ENCODE measurements at places on chromosomes 16 and 17.

DNA sequence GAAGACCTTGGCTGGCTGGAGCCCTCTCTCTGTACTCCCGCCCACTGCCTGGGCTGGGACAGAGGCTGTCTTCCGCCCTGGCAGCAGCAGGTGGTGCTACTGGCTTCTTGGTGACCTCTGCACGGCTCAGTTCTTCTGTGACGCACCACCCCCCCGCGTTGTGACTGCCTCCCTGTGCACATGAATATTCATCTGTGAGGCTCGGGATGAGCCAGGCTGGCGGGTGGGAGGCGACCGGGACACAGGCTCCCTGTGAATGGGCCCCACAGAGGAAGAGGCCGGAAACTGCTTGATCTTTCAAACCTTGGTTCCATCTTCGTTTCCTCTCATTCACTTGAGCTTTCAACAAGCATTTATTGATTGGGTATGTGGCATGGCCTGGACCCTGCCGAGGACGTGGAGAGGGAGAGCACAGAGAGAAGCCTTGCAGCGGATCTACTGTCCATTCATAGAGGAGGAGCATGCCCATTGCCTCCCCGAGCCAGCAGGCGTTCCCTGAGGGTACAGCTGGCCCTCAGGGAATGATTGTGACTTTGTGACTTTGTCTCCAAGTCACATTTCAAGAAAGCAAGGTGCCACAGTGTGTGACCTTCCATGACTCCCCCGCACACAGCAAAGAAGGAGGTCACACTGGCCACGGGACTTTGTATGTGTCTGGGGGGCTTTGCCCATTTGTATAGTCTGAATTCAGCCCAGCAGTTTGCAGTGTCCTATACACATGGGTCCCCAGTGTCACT, 45.0 kb downstream of the B9D1 start:
- DNase-seq = no peak

DNA sequence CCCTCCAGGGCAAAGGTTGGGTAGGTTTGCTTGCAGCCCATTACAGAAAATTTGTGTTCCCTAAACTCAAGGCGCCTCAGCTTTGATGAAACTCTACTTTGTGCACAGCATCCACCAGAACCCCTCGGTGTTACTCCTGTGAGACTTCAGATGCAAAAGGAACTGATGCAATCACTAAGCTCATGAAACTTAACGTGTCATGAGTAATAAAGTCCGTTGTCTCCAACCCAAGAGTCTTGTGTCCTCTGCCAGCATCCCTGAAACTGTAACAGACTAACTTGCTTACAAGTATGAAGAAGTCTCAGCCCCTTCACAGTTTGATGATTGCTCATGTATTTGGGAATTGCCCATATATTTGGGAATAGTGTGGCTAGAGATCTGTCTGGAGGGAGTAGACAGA, 74.8 kb upstream of the MARCHF10 start:
- DNase-seq = no peak

- DNase-seq = no peak
Observed at GRCh38 chr17:6651919-6652452, 424 bp downstream of the C17orf100 start.

GRCh38 chr16:54932021-54932660, 1.5 kb downstream of the IRX5 start:
- no peak for DNase-seq

DNA sequence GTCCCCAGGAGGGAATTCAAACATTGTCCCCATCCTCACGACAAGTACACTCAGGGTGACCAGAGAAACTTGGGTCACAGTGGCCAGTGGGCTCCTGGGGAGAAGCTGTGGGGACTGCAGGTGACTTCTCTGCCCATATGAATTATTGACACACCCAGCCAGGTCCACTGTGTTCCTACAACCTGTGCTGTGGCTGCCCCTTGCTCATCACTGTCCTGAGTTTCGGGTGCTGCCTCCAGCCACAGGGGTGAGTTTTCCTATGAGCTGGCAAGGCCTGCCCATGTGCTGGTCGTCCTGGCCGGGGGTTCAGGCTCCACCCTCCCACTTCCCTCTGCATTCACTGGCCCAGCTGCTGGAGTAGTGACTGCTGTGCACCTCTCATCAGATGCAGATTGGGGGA, 59.0 kb upstream of the RBFOX3 start:
- no peak for DNase-seq

DNA sequence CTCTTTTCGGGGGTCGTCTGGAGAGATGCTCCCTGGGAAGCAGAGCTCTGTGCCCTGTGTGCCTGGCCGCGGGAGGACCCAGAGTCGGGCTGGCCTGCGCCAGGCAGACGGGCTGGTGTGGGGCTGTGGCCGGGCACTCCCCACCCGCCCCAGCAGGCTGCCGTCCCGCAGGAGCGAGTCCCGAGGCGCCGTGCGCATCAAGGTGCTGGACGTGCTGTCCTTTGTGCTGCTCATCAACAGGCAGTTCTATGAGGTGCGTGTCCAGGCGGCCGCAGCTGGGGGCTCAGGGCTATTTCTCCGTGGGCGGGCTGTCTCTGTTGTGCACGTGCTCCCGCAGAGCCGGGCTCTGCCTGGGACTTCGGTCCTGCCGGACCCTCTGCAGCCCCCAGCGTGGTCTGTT, 15.0 kb downstream of the TSC2 start:
- DNase-seq = no peak

- no peak for DNase-seq
Observed at GRCh38 chr16:600781-601180, 10.9 kb downstream of the RAB40C start.

Measured in fibroblast of skin of left biceps (primary cell).